ENCODE measurements at places on chromosomes 7 and 10.

- no peak for DNase-seq
Observed at GRCh38 chr7:7978860-7979259, 10.3 kb downstream of the GLCCI1 start.

DNA sequence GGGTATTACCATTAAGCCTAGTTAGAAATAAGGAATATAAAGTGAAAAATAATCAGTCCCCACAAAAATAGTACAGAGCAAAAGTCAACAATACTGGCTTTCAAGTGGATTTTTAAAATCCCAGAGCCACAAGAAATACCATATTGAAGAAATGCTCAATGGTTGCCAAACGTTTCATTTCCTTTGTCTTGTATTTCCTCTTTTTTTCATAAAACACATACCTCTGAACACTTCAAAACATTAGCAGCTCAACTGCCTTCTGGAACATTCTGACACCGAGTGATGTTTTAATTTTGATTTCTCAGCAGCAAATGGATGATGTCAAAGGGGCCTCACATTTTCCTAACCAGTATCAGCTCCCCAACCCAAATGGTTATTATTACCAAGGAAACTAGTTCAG, 10.5 kb downstream of the NOD1 start:
- DNase-seq, result no peak

GRCh38 chr7:129952086-129952652, 591 bp downstream of the UBE2H start:
- DNase-seq, result no peak

- no peak for DNase-seq
Observed at GRCh38 chr10:61921143-61921542, 19.6 kb downstream of the ARID5B start.

DNA sequence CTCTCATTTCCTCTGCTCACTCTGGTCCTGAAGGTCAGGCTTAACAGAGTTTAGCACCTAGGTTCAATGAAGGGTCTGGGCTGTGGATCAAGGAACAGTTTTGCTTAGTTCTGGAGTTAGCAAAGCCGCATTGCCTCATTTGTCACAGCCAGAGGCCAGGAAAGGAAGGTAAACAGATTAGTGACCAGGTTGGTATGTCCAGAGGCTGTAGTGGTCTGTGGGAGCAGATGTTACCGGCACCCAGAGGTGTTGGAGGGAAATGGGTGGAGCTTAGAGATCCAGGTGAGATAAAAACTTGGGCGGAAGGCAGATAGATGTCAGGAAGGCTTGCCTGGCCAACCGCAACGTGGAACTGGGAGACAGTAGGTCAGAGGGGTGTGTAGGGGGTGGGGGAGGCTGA, 36.6 kb upstream of the ZMIZ2 start:
- no peak for DNase-seq

DNA sequence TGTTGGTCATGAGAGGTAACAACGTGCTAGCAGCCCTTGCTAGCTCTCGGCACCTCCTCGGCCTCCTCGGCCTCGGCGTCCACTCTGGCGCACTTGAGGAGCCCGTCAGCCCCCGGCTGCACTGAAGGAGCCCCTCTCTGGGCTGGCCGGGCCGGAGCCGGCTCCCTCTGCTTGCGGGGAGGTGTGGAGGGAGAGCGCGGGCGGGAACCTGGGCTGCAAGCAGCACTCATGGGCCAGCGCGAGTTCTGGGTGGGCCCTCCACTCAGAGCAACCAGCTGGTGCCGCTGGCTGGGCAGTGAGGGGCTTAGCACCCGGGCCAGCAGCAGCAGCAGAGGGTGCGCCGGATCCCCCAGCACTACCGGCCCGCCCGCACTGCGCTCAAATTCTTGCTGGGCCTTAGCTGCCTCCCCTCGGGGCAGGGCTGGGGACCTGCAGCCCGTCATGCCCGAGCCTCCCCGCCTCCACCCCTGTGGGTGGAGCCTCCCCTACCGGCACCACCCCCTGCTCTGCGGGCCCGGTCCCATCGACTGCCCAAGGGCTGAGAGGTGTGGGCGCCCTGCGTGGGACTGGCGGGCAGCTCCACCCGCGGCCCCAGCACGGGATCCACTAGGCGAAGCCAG, 96.1 kb downstream of the PAXIP1 start:
- no peak for DNase-seq

DNA sequence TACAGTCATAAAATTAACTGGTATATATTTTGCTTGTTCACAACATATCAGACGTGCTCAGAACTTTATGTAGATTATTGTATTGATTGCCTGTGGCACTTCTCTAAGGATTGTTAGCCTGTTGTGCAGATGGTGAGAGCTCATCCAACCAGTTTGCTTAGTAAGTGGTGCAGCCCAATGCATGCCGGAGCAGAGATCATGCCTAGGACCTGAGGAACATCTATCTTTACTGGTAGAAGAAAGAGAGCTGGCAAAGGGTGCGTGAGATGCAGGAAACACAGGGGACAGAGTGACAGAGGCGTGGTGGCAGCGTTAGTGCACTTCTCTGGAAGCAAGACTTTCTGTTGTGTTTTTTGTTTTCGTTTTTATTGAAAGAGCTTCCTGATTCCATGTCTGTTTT, 35.9 kb downstream of the CCM2 start:
- DNase-seq, result no peak

DNA sequence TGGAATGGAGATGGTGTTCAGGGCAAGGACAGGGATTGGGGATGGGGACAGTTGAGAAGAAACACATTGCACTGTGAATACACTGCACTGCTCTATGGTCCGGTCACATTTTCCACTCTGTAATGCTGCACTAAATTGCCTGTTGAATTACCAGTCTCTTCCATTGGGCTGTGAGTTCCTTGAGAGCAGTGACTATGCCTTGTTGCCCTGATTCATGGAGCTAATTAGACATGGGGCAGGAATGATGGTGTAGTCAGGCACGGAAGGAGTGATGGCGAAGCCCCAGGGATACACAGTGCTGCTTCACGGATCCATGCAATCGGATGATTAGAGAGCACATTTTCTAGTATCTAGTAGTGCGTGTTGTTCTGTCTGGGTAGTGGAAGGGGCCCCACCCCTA, 25.4 kb upstream of the GPAM start:
- DNase-seq, result no peak

DNA sequence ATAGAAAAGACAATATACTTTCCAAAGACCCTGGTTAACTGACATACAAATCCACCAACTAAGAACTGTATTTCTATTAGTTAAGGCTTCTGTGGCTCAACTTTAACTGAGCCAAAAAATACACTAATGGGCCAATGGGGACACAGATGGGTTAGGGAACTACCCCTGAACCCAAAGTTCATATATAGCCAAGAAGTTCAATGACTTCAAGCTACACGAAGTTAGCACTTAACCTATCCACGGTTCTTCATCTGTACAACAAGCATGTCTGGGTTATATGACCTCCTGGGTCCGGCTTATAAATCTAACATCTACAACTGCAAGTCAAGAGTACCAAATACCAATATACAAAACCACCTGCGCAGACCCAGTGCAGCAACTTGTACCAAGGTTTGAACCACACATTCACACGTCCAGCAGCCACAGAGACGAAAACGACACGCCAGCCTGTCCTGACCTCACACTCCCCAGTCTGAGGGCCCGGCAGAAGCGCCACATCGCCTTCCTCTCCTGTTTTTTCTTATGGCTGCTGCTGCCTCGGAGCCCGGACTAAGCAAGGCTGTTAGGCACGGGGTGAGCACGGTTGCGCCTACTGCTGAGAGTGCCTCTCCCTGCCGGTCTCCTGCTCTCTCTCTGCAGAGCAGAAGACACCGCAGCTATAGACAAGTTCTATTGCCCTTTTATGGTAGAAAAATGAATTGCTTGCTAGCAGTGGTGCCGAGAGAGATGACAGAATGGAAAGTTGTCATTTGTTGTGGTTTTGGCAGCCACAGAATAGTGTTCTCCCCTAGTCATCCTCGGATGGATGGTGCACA, 86.3 kb downstream of the RNF216 start:
- peak; percentile 35 for DNase-seq

GRCh38 chr10:124417895-124418725, 613 bp downstream of the OAT start:
- DNase-seq, result peak; percentile 1

DNA sequence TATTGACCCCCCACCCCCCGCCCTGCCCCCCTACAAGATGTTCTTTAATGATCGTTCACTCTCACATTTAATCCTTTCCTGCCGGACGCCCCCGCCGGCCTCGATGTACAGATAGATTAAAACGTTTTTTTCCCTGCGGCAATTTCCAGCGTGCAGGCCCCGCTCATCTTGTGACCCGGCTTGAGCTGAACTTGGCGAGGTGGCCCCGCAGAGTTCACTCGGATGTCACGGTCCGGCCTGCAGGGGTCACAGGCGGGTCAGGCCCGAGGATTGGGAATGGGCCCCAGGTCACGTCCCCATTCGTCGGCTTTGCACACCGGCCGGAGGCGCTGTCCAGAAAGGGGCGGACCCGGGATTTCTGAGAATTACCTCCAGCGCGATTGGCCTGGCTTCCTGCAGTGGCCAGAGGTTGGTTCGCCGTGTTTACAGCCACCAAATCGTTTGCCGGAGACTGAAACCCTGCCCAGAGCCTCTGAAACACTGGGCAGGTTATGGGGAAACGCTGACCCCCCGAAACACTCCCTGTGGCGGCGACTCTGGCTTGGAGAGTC, 1.9 kb upstream of the CYP26A1 start:
- no peak for DNase-seq

DNA sequence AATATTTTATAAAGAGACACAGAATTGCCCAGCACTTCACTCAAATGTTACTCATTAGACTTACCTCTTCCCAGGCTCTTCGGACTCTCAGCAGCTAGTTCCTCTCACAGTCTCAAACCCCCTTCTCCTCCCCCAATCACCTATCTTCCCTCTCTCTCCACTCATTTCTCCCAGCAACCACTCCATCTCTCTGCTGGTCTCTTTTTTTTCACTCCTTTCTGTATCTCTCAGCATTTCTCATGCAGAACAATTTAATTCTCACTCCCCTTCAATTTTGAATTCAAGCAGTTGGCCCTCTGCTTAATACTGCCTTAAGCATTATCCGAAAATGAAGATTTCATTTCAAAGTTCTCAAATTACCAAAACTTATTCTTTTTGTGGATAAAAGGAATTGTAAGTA, 34.4 kb upstream of the CAV2 start:
- no peak for DNase-seq

- no peak for DNase-seq
Observed at GRCh38 chr7:102432442-102433218, 745 bp upstream of the ORAI2 start.

GRCh38 chr7:110557-111232, 81.7 kb upstream of the FAM20C start:
- DNase-seq, result no peak

GRCh38 chr7:142488842-142489241, 231.0 kb upstream of the PRSS58 start:
- no peak for DNase-seq

- no peak for DNase-seq
Observed at GRCh38 chr7:42099470-42100155, 137.4 kb downstream of the GLI3 start.

Data from stimulated activated CD4-positive, alpha-beta T cell treated with anti-CD3 and anti-CD28 coated beads, Interleukin-1b, Interleukin-23, amount 100 ng/mL, for 1 hour (primary cell).